Stimulated activated CD4-positive, alpha-beta T cell treated with anti-CD3 and anti-CD28 coated beads, Interleukin-15, amount 100 ng/mL, for 24 hours (primary cell): ENCODE measurements at places on chromosomes 7 and 10.

DNA sequence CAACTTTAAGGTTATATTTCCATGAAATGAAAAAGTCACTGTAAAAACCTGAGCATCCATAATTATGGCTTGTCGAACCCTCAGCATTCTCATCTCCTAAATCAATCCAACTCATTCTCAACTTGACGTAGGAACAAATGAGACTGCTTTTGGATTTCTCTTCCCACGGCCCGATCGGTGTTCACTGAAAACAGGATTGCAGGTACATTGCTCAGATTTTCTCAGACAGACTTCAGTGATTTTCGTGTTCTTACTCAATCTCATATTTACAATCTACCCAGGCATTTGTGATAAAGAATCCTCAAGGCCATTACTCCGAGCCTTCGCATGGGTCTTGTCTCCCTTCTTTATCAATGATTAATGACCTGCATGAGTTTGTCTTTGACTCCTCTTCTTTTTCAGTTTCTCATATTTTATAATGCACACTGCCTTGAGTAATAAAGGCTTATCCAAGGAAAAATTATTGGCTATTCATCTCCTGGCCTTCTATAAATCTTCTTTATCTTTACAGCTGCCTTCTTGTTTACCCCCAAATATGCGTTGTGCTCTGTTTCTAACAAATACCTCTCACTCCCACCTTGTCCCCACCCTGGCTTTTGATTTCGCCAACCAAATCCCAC, 90.4 kb upstream of the MYO3A start:
- no peak for DNase-seq

- peak; percentile 45 for DNase-seq
Measured at GRCh38 chr7:134613623-134614347, 32.9 kb upstream of the BPGM start.

DNA sequence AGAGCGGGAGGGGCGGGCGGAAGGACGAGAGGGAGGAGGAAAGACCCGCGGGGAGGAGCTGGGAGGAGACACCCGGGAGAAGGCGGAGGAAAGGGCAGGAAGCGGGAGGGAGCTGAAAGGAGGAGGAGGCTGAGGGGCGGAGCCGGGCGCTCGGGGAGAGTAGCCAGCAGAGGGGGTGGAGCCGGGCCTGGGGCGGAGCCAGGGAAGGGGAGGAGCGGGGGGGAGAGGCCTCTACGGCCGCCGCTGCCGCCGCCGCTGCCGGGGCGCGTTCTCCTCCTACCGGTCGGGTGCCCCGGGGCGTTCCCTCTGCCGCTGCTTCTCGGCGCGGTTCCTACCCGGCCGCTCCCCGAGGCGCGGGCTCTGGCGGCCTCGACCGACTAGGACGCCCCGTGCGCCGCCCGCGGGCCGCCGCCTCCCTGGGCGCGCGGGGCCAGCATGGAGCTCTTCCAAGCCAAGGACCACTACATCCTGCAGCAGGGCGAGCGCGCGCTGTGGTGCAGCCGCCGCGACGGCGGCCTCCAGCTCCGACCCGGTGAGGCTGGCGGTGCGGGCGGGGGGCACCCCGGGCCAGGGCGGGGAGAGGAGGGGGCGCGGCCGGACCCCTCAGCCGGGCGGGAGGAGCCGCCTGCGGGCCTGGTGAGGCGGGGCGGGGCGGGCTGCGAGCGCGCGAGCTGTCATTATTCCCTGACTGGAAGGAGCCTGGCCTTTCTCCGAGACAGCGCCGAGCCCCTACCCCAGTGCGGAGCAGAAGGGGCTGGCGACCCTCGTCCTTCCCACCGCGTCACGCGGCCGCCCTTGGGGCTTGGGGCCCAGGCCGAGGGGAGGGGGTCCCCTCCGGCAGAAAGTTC, at the start of gene INPP5F:
Gene INPP5F, plus strand, starts transcription at position 223 of the 848 bp plus-strand sequence. Its CDS starts 213 bp downstream, at position 436.
- peak; percentile 100 for DNase-seq

GRCh38 chr7:28272461-28272877, 91.9 kb upstream of the JAZF1 start:
- peak; percentile 47 for DNase-seq

- DNase-seq: peak; percentile 29
Measured at GRCh38 chr7:77330169-77330882, 85.8 kb downstream of the GSAP start.

- DNase-seq: no peak
Measured at GRCh38 chr10:128025951-128026350, 100.3 kb downstream of the MKI67 start.

GRCh38 chr10:73843261-73843660, 31.1 kb downstream of the CAMK2G start:
- DNase-seq: no peak

DNA sequence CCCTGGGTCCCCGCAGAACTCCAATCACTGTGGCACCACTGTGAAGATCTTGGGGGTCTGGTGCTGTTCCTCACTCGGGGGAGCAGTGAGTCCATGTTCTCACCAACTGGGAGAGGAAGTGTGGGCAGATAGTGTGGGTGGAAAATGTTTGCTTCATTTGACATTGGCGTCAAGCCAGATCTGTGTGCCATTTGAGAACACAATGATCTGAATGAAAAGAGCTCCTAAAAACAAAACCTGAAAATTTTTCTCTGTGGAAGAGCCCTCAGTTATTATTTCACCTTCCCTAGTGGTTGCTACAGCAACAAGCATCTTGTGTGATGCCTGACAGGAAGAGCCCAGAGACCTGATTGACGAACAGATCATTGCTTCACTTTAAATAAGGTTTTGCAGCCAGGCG, 125.6 kb downstream of the VIPR2 start:
- no peak for DNase-seq

DNA sequence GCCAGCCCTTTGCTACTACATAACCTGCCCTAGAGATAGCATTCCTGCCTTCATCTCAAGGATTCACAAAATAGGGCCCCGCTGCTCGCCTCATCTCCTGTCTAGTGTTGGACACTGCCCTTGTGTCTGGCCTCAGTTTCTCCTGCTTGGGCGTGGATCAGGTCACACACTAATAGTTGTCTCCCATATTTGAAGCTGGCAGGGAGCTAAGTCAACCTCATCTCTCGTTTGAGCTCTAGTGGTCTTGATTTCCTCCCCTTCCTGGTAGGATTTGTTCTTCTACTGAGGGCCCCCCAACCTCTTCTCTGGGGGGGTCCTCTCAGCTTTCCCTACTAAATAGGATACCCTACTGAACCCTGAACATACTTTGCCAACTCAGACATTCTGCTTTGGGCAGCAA, 42.2 kb downstream of the ADCYAP1R1 start:
- DNase-seq: no peak

GRCh38 chr7:55081068-55081467, 62.3 kb downstream of the EGFR start:
- DNase-seq: no peak

GRCh38 chr10:124473070-124473469, 11.4 kb downstream of the LHPP start:
- no peak for DNase-seq

- DNase-seq: no peak
Measured at GRCh38 chr7:100575746-100576383, 2.2 kb upstream of the SAP25 start.

- no peak for DNase-seq
Measured at GRCh38 chr7:463362-463781, 56.3 kb downstream of the PDGFA start.

GRCh38 chr7:32243687-32244290, 173.6 kb upstream of the PDE1C start:
- DNase-seq: no peak

DNA sequence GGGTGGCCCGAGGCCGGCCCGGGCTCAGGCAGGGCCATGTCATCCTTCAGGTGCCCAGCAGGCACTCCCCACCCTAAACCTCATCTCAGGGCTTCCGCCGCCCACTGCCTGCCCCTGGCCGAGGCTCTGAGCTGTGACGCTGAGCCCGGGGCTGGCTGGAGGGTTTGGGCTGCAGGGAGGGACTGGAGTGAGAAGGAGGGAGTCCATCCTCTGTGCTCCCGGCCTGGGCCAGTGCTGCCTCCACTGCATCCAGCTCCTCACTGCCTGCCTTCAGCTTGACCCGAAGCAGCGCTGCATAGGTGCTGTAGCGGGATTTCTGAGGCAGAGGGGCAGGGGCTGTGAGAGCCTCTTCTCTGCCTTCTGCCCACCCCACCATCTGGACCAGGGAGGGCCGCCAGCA, 7.6 kb downstream of the NFKB2 start:
- no peak for DNase-seq

GRCh38 chr7:124856299-124856888, 73.2 kb downstream of the POT1 start:
- DNase-seq: no peak

- DNase-seq: peak; percentile 78
Measured at GRCh38 chr10:49177391-49178355, 10.5 kb downstream of the TMEM273 start.

- peak; percentile 70 for DNase-seq
Measured at GRCh38 chr7:76358011-76358480, 745 bp downstream of the YWHAG start.

DNA sequence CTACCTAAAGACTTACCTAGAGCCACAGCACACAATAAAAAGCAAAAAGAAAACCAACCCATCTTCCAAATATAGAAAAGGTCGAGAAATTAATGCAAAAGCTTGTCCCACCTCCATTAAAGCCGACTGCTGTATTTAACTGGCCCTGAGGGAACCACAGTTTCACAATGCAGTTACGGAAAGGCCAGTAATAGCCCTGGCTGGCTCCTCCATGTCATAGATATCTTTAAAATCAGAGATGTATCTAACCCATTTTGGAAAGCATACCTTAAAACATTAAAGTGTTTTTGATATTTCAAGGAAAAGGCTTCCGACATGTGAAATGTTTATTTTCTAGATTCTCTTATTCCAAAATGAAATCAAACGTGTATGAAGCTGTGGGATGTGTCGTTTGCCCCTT, 23.0 kb downstream of the HDAC9 start:
- no peak for DNase-seq

- DNase-seq: no peak
Measured at GRCh38 chr7:89798599-89798996, 355.7 kb upstream of the STEAP1 start.

- DNase-seq: no peak
Measured at GRCh38 chr10:105023211-105024111, 382.4 kb downstream of the SORCS3 start.

GRCh38 chr10:119364645-119365600, 157.6 kb downstream of the GRK5 start:
- no peak for DNase-seq

- peak; percentile 20 for DNase-seq
Measured at GRCh38 chr7:45978010-45978681, 57.1 kb upstream of the IGFBP3 start.

- peak; percentile 95 for DNase-seq
Measured at GRCh38 chr7:332646-333392, 42.8 kb downstream of the FOXL3 start.
